ENCODE measurements at places on chromosomes 5 and 9. TPM values are rescaled to one million over a fixed set of nuclear protein-coding genes. Genes with fewer than 3 reads are reported as not detected.

GRCh38 chr9:88821033-88821745 lies 170.1 kb upstream of the S1PR3 start:
- no peak for DNase-seq

DNA sequence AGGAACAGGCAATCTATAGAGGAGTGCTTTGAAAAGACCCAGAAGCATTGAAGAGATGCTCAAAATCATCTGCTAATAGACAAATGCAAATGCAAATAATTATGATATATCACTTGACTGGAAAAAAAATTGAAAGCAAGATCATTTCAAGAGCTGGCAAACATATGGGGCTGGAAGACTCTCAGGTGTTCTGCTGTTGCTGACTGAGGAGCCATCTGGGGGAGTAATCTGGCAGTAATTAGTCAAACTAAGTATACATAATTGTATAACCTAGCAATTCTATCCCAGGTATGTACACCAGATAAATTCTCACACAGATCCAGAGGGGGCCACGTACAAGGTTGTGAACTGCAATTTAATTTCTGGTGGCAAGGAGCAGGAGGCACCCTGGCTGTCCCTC lies 4.6 kb upstream of the HMHB1 start:
- no peak for DNase-seq

GRCh38 chr5:142472306-142472951 lies 147.6 kb upstream of the SPRY4 start:
- DNase-seq = peak; percentile 87

- DNase-seq = peak; percentile 13
Measured at GRCh38 chr9:37262410-37262809, 142.0 kb downstream of the ZCCHC7 start.

DNA sequence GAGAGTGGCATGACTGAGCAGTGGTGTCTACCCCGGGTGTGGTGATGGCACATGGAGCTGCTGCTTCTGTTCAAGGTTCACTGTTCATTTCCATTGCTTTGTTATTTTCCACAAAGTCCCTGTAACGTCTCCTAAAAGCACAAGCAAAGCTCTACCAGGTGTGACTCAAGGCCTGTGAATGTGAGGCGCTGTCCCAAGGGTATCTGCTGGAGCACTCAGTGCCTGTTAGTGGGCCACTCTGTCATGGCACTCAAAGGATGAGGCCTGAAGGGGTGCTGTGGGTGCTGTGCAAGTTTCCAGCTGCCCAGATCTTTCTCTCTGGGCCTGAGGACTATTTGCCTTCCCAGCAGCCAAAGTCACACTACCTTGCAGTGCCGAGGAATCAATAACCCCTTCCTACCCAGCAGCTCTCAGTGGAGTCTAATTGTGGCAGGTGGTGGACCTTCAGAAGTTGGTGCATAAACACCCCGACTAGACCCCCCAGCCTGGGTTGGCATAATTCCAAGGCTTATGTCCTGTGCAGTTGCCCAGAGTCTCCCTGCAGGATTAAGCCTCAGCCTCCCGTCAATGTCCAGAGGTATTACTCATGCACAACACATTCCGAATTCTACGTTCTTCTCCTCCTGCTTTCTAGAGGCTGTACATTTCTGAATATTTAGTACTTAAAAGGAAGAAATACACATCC lies 17.4 kb upstream of the PTCH1 start:
- DNase-seq = no peak

The NFIB gene
- total RNA-seq = 13.7 TPM

DNA sequence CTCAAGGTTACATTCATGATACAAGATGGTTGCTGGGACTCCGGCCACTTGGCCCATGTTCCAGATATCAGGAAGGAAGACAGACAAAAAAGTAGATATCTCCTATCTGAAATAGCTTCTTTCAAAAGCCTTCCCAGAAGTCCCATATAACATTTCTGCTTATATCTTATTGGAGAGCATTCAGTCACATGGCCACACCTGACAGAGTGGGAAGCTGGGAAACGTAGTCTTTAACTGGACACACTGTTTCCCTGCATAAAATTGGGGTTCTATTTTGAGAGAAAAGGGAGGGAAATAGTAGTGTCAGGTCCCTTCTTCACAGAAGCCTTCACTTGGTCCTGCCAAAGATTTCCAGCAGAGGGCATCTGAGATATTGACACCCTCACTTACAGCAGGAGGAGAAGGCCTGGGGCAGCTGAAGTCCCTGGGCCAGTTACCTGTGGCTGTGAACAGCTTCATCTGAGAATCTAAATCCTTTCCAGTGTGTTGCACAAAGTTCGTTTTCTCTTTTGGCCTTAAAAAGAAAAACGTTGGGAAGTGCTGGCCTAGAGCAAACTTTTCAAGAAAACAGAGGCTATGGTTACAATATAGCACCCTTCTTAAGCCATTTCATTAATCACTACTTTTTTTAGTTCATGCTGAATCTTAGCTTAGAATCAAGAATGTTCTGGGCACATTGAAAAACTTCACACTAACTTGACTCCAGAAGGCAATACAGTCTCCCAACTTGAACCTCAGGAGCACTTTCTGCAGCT lies 33.5 kb downstream of the SPEF2 start:
- peak; percentile 54 for DNase-seq

DNA sequence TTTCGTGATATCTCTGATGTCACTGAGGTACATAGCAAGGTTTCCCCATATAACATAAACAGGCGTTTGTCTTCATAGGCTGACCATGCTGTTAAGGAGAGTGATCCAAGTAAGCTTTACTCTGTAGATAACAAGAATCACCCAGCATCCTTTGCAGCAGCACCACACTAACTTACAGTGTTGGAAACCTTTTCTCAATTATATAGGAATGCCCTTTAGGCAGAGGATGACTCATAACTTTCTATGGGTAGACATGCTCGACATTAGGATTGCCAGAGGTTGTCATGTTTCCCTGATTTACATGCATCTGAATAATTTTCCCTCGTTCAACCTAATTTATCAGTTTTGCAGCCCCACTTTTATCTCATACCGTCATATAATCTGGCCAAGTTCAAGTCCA lies 870.0 kb upstream of the CDH9 start:
- no peak for DNase-seq

GRCh38 chr5:139223481-139223880 lies 25.3 kb upstream of the SIL1 start:
- DNase-seq = no peak

GRCh38 chr9:123493627-123494026 lies 137.6 kb downstream of the CRB2 start:
- no peak for DNase-seq

DNA sequence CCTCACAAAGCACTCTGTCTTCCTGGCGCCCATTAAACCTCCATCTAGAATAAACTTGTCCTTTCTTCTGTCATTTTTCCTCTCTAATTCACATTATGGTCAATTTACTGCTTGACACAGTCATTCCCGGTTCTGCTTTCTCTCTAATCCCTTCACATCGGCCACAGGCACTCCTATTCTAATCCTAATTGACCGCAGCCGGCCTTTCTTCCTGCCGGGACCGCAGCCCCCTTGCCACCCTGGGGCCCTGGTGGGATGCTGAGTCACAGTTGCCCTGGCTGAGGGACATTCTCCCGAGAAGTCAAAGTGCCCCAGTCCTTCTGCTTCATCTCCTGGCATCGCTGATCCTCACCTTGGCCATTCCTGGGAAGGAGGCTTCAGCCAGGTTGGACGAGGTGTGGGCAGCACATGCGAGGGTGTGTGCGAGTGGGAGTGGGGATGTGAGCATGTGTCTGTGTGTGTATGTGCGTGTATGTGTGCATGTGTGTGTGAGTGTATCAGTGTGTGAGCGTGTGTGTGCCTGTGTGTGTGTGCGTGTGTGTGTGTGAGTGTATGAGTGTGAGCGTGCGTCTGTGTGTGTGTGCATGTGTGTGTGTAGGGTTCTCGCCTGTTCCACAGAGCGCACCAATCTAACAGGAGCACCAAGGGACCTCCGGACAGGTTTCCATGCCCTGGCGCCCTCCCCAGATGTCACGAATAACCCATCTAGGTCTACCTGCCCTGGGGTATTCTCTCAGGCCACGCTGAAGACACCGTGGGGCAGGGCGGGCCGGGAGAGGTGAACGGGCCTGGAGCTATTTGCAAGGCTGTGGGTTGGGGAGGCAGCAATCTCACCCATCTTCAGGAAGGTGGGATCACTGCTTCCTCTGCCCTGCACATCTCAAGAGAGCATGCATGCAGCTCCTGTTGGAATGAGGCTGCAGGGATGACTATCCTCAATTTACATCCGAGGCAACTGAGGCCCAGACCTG lies 191.2 kb downstream of the PAX5 start:
- no peak for DNase-seq

GRCh38 chr5:122429545-122430318 lies 117.7 kb downstream of the SNCAIP start:
- DNase-seq = no peak

The LHX6 gene
- total RNA-seq = 0.10 TPM

DNA sequence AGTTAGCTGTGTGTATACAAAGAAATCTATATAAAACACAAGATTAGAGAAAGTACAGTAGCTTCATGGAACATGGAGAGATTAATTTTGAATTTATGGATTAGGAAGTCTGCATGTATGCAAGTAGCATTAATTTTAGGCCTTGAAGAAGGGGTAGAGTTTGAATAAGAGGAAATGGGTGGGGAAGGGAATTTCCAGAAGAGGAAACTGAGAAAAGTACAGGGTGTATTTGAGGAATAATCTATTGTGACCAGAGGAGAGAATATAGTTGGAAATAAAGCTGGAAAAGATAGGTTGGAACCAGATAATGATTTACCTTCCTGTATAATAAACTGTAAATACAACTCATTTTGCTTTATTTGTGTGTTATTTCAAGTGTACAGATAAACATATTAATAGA lies 53.6 kb downstream of the CWC27 start:
- DNase-seq = no peak

- DNase-seq = no peak
Measured at GRCh38 chr9:28014212-28014611, 440.9 kb upstream of the C9orf72 start.

The SPATA31E1 gene
- not detected for total RNA-seq

The SHISAL2B gene
- not detected for total RNA-seq

The TXNDC8 gene
- not detected for total RNA-seq

The DRD1 gene
- not detected for total RNA-seq

The C5orf58 gene
- total RNA-seq = not detected

DNA sequence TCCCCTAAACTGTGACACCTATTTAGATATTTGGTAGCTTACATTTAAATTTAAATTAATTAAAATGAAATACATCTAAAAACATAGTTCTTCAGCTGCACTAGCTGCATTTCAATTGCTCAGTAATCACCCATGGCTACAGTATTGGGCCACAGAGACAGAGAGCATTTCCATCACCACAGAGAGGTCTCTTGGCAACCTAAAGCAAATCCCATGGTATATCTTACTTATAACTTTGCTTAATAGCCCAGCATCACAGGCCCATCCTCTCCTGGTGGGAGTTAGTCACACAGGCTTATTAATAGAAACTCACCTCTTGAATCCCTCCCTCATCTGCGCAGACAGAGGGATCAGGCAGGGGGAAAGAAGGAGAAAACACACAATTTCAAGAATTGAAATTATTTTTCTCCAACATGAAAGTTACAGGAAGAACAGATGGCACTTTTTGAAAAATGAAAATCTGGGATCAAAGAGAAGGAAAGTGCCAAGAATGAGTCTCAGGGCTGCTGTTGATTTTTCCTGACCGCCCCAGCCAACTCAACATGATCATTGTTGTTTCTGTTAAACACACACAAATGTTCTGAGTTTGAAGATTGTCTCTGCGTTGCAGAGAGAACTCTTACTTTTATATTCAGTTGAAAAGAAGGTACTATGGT lies 144.6 kb downstream of the CMYA5 start:
- no peak for DNase-seq

DNA sequence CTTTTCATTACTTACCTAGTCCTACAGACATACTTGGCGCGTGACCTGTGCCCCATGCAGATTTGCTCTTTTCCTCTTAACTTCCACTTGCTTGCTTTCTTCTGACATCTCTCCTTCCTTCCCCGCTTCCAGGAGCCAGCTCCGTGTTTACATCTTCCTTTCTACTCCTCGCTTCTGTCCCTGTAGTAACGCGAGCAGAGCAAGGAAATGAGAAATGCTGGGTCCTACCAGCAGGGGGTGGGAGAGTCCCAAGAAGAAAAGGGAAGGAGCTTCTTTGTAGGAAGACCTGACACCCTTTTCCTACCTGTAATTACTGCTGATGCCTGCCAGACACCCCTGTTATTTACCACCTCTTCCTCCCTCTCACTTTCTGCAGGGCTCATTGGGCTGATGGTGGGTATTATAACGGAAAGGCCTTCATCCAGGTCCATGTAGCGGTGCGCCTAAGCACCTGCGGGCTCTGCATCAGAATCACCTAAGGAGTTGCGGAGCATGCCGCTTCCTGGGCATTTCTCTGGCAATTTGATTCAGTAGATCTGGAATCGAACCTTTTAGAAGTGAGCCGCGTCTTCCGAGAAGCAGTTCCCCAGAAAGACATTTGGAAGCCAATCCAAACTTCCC lies 1260.8 kb upstream of the WWC1 start:
- DNase-seq = no peak

DNA sequence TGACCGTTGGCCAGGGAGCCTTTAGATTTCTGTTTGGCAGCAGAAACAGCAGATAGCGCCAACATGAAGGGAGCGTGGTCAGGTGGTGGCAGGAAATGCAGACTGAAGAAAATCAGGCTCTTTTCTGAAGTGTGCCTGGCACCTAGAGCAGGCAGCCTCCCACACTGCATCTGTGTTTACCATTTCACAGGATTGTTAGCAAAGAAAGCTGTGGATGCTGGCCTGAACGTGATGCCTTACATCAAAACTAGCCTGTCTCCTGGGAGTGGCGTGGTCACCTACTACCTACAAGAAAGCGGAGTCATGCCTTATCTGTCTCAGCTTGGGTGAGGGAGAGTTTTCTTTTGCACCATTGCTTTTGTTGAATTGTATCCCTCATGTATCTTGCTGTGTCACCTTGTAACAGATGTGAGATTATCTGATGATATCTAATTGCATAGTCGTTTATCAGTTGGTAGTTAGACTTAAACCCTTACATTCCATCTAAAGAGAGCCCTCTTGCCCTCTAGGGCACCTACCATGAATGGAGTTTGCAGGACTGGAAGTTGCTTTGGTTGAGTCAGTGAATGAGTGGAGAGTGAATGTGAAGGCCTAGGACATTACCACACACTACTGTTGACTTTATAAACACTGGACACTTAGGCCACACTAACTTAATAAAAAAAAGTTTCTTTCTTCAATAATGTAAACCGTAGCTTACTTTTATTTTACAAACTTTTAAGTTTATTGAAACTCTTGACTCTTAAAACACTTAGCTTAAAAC lies 42.8 kb downstream of the ACO1 start:
- DNase-seq = peak; percentile 69

The GPR150 gene
- total RNA-seq = 0.69 TPM
